ENCODE measurements at places on chromosomes 2 and 18.

GRCh38 chr2:239736358-239737143 is 288.6 kb downstream of the NDUFA10 start:
- DNase-seq, result no peak

- DNase-seq, result no peak
Measured at GRCh38 chr2:64913357-64913869, 75.8 kb upstream of the SLC1A4 start.

GRCh38 chr18:31102941-31103340 is 720 bp upstream of the DSC2 start:
- DNase-seq, result no peak

GRCh38 chr18:2901423-2901985 is 54.7 kb downstream of the EMILIN2 start:
- DNase-seq, result no peak

DNA sequence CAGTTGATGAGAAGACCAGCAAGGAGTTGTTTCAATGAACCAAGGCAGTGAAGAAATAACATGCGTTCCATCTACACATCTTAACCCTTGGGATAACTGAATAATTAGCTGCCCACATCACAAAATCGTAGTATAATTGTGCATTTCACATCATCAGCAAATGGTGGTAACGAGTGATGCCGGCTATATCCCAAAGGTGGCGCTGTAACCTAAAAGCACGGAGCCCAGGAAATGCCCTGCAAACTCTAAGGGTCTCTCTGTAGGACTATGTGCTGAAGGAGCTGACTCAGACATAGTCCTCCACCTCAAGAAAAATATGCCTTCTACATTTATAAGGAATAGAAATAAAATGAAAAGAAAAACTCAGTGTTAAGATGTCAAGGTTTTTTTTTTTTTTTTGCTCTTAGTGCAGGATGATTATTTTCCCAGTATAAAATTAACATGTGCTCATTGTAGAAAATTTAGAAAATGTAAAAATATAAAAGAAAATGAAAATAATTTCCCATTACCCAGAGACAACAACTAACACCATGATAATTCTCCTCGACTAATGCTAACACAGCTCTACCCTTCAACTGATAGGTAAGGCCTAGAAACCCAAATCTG is 23.1 kb upstream of the DSG3 start:
- DNase-seq, result peak; percentile 32

GRCh38 chr2:95390881-95391321 is 11.6 kb upstream of the FAHD2A start:
- DNase-seq, result no peak

DNA sequence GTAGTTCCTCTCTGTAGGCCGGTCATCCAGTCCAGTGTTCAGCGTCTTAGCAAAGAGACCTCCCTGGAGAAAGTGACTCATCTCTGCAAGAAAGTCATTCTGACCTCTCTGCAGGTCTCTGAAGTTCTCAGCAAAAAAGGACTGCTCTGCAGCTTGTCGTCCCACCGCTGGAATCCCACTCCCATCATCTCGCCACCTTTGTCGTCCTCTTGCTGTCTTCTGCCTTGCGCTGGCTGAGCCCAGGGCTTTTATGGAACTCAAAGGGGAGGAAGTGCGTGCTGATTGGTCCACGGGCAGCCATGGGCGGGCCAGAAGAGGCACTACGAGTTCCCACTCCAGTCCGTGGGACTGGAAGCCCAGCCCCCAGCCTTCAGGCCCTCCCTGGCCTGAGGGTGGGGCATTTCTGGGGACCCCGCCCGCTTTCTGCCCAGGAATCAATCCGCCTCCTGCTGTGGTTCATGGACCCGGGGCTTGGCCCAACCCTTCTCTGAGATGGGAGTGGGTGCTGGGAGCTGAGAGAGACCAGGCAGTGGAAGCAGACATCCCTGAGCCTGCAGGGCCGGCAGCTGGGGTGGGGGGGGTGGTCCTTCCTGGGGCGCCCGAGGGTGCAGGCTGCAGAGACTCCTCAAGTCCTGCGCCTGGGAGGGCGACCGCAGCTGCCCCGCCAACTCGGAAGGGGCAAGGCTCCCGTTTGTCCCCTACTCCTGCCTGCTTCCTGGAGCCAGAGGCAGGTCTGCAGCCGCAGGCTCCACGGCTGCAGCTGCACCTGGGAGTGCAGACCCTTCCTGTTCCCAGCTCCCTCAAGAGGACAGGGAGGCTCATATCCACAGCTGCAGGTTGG is 660.7 kb upstream of the RAB6C start:
- DNase-seq, result no peak

DNA sequence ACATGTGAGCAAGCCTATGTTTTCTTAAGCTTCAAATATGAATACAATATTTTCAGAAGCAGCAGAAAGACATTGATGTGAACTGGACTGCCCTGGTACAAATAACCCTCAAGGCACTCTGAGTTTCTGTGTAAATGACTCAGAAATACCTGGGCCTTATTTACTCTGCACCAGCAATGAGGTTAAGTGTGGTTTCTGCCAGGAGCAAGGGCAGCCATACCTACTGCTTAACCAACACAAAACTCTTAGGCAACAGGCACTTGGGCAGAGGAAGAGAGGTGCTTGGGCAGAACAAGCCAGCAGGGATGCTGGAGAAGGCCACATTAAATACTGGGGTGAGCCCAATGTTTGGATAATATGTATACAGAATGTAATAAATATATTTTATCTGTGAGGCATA is 29.4 kb upstream of the ARL5A start:
- no peak for DNase-seq

GRCh38 chr18:44922968-44923367 is 242.3 kb downstream of the SETBP1 start:
- no peak for DNase-seq

Measured in RKO (cell line).